Kidney glomerular epithelial cell (primary cell): ENCODE measurements at places on chromosomes 12 and 14.

GRCh38 chr12:93203361-93203760 lies 174.4 kb upstream of the NUDT4 start:
- DNase-seq = no peak

DNA sequence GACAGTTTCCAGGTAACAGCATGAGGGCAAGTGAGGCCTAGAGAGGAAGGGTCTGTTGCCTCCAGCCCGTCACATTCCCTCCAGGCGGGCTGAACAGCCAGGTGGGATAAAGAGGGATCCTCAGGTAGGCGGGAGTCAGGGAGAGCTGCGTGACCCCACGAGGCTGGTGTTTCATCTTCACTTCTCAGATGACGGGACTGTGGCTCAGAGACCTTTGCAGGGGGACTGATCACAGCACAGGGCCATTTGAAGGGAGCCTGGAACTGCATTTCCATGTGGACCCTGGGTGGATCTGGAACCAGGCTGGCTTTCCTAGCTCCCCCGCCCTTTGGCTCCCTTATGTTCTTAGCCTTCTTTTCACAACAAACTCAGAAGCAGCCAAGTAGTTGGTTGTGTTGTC lies 37.4 kb downstream of the SH2B3 start:
- no peak for DNase-seq

GRCh38 chr12:69332815-69333358 lies 15.3 kb upstream of the LYZ start:
- DNase-seq = no peak

DNA sequence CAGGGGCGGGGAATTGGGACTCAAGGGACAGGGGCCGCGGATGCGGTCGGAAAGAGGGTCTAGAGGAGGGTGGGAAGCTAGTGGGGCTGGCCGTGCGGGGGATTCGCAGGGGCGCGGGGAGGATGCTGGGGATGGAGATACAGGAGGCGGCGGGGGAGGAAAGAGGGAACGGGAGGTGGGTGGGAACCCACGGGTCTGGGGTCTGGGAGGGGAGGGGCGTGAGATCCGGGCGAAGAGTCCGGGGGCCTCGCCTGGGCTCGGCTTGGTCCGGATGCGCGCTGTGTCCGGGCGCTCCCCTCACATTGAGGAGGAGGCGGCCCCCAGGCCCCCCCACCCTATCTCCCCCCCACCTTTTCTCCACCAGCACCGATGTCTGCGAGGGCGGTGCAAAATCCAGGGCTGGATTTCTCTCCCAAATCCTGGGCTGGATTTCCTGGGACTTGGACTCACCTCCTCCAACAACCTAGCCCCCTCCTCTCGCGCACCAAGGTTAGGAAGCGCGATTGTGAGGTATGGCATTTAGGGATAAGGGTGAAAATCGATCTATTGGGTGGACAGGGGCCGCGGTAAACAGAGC lies at the start of gene AGAP2:
Gene AGAP2, minus strand, starts transcription at position 82 of the 577 bp plus-strand sequence. CDS start 496 bp downstream, outside the sequence.
- DNase-seq = no peak

GRCh38 chr12:67498991-67499390 lies 149.6 kb upstream of the DYRK2 start:
- no peak for DNase-seq

- no peak for DNase-seq
These were observed 15.0 kb upstream of the LTBP2 start for GRCh38 chr14:74627076-74627475.

- DNase-seq = no peak
These were observed 3.6 kb downstream of the L2HGDH start for GRCh38 chr14:50308363-50308915.

GRCh38 chr14:101719045-101719645 lies 42.4 kb upstream of the PPP2R5C start:
- no peak for DNase-seq

DNA sequence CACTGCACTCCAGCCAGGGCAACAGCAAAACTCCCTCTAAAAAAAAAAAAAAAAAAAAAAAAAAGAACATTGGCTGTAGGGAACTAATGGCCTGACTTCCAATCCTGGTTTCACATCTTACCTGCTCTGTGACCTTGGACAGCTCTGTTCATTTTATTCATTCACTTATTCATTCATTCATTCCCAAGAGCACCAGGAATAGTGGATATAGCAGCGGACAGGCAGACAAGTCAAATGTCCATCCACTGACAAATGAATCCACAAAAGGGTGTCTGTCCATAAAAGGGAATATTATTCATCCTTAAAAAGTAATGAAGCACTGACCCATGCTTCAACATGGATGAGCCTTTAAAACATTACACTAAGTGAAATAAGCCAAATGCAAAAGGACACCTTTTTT lies 27.6 kb upstream of the C12orf76 start:
- no peak for DNase-seq

- peak; percentile 73 for DNase-seq
These were observed 12.9 kb upstream of the TUBA1A start for GRCh38 chr12:49201595-49202295.

GRCh38 chr12:6090803-6091202 lies 33.7 kb downstream of the VWF start:
- DNase-seq = no peak

GRCh38 chr14:29548948-29549370 lies 378.7 kb downstream of the PRKD1 start:
- DNase-seq = peak; percentile 71

DNA sequence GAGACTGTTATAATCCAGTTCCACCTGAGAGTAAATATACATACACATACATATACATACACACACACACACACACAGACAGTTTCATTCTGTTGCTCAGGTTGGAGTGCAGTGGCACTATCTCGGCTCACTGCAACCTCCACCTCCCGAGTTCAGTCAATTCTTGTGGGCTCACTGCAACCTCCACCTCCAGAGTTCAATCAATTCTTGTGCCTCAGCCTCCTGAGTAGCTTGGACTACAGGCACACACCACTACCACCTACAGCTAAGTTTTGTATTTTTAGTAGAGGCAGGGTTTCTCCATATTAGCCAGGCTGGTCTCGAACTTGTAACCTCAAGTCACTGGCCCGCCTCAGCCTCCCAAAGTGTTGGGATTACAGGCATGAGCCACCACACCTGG lies 8.9 kb upstream of the PHLDA1 start:
- no peak for DNase-seq

- DNase-seq = no peak
These were observed 127.2 kb downstream of the RIMBP2 start for GRCh38 chr12:130588696-130589539.

GRCh38 chr14:58354808-58355207 lies 40.9 kb upstream of the TOMM20L start:
- DNase-seq = no peak

DNA sequence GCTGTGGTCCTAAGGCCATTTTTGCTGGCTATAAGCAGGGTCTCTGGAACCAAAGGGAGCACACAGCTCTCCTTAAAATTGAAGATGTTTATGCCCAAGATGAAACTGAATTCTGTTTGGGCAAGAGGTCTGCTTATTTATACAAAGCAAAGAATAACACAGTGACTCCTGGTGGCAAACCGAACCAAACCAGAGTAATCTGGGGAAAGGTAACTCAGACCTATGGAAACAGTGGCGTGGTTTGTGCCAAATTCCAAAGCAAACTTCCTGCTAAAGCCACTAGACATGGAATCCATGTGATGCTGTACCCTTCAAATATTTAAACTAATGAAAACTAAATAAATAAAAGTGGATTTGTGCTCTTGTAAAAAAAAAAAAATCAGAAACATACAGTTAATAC lies 29.6 kb upstream of the BICDL1 start:
- no peak for DNase-seq

GRCh38 chr12:26017484-26018211 lies 59.2 kb downstream of the RASSF8 start:
- DNase-seq = no peak

GRCh38 chr12:107515446-107515958 lies 170.1 kb upstream of the PWP1 start:
- peak; percentile 98 for DNase-seq

- DNase-seq = no peak
These were observed 89.7 kb upstream of the CNTN1 start for GRCh38 chr12:40602562-40602961.

DNA sequence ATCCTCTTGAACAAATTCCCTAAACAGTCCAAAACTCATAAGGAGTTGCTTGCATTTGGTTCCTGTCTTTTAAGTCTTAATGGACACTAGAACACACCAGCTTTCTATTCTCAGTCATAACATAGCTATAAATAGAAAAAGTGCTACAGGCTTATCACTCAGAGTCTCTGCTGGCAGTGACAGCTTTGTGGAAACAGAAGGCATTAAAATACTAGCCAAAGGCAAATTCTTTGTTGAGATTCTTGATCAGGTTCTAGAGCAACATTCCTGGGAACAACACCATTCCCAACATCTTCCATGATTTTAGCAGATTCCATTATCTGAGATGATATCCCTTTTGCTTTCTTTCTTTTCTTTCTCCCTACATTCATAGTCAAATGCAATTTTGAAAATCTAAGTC lies 207.7 kb upstream of the PLEKHG7 start:
- no peak for DNase-seq

- DNase-seq = no peak
These were observed 177.0 kb upstream of the TMEM132C start for GRCh38 chr12:128089961-128090360.

- DNase-seq = no peak
These were observed 1.9 kb upstream of the BCL11B start for GRCh38 chr14:99273766-99274345.

DNA sequence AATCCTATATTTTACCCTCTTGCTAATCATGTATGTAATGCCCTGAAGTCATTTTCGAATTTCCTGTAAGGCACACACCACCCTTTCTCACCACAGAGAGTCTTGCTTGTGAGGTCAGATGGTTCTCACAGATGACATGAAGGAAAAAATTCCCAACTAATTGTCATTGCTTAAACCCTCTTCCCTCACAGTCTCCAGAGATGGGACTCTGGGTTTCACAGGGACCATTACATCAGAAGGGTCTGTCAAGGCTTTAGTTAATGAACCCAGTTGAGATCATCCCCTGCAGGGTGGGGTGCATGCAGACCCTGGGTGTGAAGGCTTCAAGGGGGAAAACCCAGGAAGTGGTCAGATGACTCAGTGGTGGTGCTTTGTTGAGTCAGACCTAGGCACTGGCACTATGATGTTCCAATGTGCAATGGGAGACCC lies 229.6 kb downstream of the BCAT1 start:
- DNase-seq = no peak

- no peak for DNase-seq
These were observed 42.3 kb upstream of the TMEM263 start for GRCh38 chr12:106913456-106913855.

- DNase-seq = peak; percentile 58
These were observed 48.7 kb upstream of the CDKN3 start for GRCh38 chr14:54348001-54348611.

- DNase-seq = no peak
These were observed 5.5 kb downstream of the KRT74 start for GRCh38 chr12:52568111-52568510.

DNA sequence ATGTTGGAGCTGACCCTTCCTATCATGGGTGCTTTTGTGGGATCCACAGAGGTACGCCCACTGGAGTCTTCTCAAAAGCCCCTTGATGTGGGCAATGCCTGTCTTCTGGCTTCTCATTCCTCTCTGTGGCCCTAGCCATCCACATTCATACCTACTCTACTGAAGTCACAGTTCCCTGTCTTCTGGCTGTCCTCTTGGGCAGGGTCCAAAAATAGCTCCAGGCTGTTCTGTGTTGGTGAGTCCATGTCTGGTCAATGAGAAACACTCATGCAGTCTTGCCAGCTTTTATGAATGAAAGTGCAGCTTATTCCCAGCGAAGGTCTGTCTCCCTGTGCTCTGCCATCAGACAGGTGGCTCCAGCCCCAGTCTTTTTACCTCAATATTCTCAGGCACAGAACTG lies 135.9 kb upstream of the MDM1 start:
- no peak for DNase-seq

- no peak for DNase-seq
These were observed 2.9 kb downstream of the HEBP1 start for GRCh38 chr12:12997156-12997555.

DNA sequence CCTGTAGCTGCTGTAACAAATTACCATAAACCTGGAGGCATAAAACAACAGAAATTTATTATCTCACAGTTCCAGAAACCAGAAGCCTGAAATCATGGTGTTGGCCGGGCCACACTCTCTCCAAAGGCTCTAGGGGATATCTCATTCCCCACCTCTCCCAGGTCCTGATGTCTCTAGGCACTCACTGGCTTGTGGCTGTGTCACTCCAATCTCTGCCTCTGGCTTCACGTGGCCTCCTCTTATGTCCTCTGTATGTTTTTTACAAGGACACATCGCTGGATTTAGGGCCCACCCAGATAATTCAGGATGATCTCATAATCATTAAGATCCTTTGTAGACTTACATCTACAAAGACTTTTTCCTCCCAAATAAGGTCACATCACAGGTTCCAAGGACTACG lies 8.0 kb downstream of the GALNT4 start:
- no peak for DNase-seq

- DNase-seq = no peak
These were observed 1019.8 kb downstream of the GALC start for GRCh38 chr14:86973177-86973576.

GRCh38 chr12:115761784-115762183 lies 515.7 kb downstream of the MED13L start:
- DNase-seq = no peak

DNA sequence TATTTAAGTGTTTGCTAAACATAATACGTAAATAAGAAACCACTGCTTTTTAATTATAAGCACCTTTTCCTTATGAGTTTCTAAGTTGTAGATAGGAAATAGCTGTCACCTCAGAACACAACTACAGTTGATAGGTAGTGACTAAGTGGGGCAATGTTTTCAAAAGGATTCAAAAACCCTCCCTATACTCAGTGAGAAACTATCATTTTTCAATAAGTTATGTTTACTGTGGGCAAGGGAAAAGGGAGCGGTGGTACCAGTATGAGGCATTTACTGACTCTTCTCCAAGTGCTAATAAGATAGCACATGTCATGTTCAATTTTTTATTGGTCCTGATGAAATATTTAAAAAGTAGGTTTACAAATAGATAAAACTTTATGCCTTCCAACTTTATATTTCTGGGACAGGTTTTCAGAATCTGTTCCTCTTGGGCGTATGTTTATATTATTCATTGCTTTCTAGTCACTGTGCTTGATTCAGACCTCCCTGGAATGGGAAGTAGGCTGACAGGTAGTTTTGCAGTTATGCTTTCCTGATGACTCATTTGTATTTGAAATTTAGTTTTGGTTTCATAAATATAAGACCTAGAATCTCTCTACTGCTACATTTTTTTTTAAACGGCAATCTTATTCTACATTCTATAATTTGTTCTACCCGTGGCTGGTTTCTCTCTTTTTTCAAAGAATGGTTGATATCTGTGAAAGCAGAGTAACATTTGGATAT lies 153.1 kb downstream of the TMEM117 start:
- DNase-seq = no peak
